ENCODE measurements at places on chromosomes 5 and 9.
A peak's percentile ranks its signal among the peaks of the same experiment; 100 is the strongest.

GRCh38 chr9:18666348-18666747 lies 192.4 kb downstream of the ADAMTSL1 start:
- DNase-seq: no peak

GRCh38 chr9:81480828-81481604 lies 208.3 kb downstream of the TLE1 start:
- DNase-seq: no peak

DNA sequence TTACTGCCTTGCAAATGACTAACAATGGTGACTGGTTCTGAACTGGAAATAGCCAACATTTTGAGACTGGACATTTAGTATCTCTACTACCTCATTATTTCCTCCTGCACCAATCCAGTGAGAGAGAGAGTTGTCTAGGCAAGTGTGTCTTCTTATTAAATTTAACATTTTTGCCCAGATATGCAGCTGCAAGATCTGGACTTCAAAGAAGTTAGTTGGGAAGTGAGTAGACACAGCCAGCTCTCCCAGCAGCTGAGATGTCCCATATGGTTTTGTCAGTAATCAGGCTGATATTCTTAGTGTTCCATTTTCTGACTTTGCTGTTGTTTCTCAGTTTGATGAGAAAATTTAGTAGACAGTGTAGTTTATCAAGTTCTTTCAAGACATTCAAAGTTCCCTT lies 1778.8 kb upstream of the CDH6 start:
- no peak for DNase-seq

DNA sequence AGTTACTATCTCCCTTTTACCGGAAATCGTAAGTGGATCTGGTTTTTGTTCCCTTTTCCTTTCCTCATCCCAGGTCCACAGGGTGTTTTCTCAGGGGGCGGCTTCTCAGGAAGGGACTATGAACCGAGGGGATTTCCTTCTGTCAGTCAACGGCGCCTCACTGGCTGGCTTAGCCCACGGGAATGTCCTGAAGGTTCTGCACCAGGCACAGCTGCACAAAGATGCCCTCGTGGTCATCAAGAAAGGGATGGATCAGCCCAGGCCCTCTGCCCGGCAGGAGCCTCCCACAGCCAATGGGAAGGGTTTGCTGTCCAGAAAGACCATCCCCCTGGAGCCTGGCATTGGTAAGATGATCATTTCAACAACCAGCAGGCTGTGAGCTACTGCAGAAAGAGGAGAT lies 75.8 kb downstream of the GOLPH3 start:
- DNase-seq: no peak

DNA sequence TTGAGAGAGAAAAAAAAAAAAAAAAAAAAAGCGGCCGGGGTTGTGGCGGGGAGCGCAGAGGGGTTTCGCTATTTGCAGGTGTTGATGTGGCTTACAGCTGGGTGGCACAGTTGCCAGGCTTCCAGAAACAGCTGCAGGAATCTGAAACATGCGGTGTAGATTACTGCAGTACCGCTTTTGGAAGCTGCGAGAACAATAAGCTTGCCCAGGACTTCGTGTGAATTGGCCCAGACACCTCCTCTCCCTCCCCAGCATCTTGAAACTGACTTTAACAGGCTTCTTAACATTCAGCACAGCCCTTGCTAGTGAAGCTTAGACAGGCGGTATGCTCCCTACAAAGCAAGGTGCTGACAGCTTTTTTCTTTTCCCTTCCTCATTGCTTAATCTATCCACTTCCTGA lies 104.0 kb downstream of the ATP10B start:
- no peak for DNase-seq

- no peak for DNase-seq
Observed at GRCh38 chr5:159849437-159850083, 66.7 kb upstream of the ADRA1B start.

DNA sequence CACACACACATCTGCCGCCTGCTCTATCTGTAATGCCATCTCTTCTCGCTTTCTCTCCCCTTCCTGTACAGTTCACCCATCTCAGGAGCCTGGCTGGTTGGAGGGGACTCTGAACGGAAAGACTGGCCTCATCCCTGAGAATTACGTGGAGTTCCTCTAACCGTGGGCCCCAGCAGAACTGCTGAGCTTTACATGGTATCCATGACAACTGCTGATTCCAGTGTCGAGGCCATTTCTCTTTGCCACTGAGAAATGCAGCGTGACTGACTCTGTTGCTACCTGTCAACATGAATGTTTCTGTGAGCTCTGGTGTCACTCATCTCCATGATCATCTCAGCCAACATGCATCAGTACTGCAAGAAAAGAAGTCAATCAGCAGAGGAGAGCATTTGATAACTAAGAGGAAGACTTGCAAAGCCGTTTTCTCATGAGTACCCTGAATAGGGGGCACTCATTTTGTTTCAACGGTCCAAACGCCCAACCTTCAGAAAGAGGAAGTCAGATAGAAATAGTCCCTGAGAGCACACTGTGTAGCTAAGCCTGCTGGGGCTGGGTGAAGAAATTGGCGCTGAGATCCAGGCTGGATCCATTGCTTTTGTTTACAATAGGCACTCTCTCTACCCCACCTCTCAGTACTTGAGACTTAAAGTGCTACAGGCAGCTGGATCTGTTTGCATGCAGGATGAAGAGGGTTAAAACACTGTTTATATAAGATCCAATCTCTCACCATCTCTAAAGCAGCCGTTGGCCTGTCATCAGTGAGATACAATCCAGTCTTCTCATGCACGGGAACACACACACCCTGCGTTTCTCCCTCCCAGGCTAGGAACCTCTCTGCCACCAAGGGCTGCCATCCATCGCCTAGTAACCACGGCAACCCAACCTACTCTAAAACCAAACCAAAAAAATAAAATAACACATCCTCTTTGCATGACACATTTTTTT lies 180.9 kb downstream of the NR3C1 start:
- no peak for DNase-seq

DNA sequence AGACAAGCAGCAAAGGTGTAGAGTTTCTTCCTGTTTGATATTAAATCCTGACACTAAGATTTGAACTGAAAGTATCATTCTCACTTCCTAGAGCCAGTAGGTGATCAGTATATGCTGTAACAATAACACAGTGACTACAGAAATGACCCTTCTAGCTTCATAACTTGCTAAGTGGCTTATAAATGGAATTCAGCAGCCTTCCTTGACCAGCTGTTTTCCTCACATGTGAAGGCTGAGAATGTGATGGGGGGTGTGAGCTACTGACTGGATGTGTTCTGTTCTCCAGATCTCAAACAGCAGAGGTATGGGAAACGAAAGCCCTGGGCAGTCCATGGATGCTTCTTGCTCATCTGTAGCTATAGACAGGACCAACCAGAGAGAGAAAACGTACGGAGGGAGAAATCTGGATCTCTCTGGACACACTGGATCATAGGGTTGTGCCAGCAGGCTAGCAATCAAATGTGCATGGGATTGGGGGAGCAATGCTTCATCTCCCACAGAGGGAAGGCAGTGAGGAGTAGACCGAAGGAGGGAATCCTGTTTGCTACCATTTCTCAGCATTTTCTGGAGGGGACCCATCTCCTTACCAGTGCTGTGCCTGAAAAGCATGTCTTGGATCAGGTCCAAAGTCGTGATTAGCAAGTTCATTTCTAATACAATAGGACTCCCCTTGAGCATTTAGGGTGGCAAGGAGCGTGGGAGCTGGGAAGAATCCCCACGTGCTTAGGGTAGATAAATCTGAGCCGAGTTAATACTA lies 39.4 kb downstream of the TNFAIP8 start:
- no peak for DNase-seq

GRCh38 chr9:98471185-98471584 lies 215.7 kb upstream of the TBC1D2 start:
- DNase-seq: no peak

DNA sequence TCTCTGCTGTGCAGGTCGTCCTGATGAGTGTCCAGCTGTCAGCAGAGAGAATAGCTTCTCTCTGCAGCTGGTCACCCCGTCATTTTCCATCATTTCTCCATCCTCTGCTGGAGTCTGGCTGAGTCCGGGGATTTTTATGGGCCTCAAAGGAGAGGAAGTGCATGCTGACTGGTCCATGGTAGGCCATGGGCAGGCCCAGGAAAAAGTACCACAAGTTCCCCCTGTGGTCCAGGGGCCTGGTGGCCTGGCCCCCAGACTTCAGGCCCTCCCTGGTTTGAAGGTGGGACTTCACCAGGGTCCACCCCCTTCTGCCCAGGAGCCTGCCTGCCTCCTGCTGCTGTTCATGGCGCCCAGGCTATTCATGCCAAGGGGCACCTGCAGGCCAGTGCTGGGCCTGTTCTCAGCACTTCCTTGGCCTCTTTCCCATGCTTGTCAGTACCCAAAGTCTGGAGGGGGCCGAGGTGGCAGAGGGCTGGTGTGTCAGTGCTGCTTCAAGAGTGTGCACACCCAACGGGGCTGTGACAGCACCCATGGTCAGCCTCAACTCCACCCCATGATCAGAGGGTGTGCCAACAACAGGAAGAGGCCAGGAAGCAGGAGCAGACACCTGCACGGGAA lies 7.3 kb upstream of the MTMR12 start:
- DNase-seq: no peak

DNA sequence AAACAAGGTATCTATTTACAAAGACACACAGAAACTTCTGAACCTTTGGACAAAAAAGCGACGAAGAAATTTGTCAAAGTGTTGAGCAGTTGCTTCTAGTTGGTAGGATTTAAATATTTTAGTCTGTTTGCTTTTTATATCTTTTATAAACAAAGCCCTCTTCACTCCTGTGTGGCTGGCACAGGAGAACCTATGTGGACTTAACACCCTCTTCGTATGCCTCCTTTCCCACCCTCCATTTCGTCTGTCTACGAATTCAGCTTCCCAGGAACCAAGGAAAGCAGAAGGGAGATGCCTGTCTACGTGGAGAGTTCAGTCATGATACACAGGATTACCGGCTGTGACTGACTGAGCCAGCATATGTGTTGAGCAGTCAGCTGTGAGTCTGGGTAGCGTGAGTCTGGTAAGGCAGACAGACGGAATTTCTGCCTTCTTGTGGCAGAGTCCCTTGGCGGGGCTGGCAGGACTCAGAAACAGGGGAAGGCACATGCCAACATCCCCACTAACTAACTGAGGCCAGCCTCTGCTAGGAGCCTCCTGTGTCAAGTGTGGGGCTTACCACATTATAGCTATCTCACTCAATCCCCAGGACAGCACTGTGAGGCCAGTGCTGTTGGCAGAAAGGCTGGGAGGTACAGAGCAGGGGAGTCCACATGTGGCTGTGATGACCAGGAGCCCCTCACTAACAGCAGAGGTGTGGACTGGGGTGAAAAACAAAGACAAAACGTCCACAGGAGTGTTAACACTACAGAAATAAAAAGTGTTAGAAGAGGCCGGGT lies 13.9 kb upstream of the ZFP62 start:
- DNase-seq: no peak

- peak; percentile 18 for DNase-seq
Observed at GRCh38 chr9:6931913-6932312, 174.1 kb downstream of the KDM4C start.

GRCh38 chr9:37668116-37668601 lies 17.4 kb downstream of the FRMPD1 start:
- DNase-seq: no peak

GRCh38 chr5:141022384-141022783 lies 28.8 kb upstream of the PCDHB1 start:
- DNase-seq: no peak

DNA sequence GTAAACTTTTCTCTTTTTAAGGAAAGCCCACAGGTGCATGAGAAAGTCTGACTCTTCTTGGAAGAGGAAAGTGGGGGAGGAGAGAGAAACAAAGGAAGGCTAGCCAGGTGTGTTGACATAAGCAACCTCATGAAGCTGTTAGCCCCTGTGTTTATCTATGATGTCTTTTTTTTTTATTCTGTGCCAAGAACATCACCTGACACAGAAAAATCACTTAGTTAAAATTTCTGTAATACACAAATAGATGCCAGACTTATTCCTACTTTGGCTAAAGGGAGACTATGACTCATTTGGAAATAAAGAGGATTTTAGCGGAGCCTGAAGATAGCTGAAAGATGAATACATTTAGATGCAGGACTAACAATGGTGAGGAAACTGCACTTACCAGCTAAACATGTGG lies 58.3 kb downstream of the BAAT start:
- no peak for DNase-seq

DNA sequence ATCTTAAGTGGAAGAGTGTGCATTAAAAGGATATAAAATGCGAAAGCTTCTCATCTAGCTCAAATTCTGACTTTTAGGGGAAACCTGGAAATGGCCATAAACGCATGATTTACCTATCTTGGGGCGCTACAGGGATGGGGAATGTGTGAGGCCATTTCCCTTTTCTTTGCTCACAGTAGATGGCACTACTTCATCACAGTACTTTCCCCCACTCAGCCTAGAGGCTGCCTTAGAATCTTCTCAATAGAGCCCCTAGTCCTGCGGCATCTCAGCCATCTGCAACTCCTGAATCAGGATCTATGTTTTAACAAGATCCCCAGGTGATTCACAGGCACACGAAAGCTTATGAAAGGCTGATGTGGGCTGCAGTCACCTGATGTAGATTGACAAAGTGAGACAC lies 110.8 kb downstream of the LHFPL2 start:
- peak; percentile 39 for DNase-seq

DNA sequence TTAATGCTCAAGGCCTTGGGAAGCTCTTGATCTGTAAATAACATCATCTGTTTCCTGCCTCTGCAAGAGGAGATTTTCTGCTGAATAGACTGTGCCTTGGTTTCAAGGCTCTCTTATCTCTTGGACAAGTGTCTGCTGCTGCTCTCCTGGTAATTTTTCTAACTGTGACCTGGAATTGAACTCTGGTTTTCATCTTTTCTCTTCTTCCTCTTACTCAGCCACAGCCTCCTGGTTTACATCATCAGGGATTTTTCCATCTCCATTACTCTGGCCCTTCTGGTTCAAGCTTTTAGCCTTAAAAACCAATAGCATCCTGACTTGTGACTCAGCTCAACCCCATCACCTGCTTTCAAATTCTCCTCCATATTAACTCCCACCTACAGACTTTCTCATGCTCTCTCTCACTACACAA lies 49.6 kb upstream of the ITGA1 start:
- DNase-seq: no peak

DNA sequence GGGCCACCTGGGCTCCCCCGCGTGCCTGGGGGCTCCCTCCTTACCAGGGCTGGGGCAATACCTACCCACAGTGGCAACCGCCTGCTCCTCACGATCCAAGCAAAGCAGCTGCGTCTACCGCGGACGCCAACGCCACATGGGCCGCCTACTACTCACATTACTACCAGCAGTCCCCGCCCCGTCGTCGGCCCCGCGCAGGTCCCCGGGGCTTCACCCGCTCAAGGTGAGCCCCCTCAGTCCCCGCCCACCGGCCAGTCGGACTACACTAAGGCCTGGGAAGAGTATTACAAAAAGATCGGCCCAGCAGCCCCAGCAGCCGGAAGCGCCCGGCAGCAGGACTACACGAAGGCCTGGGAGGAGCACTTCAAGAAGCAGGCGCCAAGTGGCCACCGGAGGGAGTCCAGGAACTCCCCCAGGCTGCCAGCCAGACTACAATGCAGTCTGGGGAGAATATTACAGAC lies 106.0 kb upstream of the MTAP start:
- peak; percentile 31 for DNase-seq

DNA sequence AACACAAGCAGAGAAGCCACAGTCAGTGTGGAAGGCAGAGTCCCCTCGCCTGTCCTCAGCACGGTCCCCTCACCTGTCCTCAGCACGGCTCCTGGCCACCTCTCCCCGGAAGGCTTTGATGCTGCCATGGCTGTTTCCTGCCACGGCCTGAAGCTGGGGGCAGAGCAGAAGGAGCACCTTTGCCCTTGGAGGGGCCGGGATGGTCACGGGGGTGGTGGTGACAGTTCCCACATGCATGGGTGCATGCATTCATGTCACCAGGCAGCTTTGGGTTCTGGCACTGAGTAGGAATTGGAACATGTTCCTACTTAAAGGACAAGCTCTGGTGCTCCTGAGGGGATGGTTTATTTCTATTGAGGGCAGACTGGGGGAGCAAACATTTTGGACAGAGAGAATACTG lies 57.8 kb upstream of the PHYKPL start:
- DNase-seq: no peak

GRCh38 chr9:23590276-23591000 lies 235.6 kb downstream of the ELAVL2 start:
- DNase-seq: no peak

Measured in A673 (cell line).